SK-N-DZ (cell line): ENCODE measurements at places on chromosomes 16 and 17.

DNA sequence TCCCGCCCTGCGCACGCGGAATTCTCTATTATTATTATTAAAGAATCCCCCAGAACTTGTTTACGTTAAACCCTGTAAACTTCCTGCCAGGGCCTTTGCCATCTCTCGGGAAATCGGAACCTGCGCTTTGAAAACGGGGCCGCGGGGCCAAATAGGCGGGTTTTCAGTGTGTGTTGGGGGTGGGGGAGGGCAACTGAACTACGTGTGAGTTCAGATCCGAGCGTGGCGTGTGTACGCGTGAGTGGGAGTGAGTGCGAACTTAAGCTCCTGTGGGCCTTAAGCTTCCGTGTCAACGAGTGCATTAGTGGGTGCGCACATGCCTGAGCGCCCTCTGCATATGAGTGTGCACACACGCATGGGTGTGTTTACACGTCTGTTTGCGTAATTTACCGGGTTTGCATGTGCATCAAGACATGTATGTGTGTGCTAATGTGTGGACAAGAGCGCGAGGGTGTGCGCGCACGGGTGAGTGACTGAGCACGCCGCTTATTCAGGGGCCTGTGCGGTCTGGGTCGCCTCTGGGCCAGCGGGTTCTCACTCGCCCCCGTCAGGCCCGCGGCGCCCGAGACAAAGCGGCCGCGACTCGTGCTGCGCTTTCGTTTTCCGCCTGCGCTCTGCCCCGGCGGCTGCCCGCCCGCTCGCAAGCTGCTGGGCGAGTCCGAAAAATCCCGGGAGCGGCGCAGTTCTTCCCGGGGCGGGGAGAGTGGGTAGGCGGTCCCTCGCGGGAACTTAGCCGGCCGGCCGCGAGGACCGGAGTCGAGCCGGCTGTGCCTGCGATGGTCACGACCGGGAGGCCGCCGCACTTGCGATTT, 1.2 kb upstream of the FOXF1 start:
- no peak for DNase-seq

DNA sequence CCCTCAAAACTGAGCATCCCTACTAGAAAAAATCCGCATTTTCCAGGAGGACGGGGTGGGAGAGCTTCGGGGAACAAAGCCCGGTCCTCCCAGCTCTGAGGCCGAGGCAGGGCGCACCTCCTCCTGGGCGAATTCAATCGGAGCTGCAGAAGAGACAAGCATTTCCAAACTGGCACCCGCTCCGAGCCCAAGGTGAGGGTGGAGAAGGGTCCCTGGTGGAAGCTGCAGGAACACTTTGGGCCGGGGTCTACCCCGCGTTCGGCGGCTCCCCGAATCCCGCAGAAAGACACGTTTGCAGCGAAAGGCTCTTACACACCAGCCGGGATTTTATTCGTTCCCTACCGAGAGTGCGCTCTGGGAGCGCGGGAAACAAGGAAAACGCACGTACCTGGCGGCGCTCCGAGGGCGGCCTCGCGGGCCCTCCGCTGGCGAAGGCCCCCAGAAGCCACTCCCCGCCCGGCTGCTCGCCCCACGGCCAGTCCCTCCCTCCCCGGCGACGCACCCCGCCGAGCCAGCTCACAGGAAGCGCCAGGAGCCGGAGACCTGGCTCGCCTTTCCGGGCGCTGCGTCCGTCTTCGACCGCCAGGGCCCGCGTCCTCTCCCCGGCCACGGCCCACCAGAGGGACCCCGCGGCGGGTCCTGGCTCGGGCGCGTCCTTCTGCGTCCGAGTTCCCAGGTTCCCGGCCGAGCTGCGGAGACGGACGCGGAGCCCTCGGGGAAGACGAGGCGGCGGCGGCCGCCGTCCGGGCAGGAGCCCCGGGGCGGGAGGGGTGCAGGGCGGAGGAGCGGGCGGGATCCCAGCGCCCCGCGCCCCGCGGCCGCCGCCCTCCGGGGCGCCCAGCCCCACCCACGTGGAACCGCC, 49.8 kb upstream of the BAHCC1 start:
- DNase-seq: peak; percentile 80

DNA sequence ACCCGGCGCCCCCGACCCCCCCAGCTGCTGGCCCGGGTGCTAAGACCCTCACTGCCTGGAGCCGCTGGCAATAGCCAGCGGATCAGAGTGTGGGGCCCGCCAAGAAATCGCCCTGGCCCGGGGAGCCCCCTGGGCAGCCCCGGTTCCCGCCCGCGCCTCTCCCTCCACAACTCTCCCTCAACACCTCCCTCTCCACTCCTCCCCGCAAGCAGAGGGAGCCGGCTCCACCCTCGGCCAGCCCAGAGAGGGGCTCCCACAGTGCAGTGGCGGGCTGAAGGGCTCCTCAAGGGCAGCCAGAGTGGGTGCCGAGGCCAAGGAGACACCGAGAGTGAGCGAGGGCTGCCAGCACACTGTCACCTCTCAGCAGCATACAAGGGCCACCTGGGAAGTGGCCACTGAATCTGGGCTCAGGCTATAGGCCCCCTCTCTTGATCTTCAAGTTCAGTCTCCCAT, 385.5 kb downstream of the SEC14L1 start:
- no peak for DNase-seq

GRCh38 chr17:34613064-34614019, 34.0 kb downstream of the TMEM132E start:
- peak; percentile 49 for DNase-seq

DNA sequence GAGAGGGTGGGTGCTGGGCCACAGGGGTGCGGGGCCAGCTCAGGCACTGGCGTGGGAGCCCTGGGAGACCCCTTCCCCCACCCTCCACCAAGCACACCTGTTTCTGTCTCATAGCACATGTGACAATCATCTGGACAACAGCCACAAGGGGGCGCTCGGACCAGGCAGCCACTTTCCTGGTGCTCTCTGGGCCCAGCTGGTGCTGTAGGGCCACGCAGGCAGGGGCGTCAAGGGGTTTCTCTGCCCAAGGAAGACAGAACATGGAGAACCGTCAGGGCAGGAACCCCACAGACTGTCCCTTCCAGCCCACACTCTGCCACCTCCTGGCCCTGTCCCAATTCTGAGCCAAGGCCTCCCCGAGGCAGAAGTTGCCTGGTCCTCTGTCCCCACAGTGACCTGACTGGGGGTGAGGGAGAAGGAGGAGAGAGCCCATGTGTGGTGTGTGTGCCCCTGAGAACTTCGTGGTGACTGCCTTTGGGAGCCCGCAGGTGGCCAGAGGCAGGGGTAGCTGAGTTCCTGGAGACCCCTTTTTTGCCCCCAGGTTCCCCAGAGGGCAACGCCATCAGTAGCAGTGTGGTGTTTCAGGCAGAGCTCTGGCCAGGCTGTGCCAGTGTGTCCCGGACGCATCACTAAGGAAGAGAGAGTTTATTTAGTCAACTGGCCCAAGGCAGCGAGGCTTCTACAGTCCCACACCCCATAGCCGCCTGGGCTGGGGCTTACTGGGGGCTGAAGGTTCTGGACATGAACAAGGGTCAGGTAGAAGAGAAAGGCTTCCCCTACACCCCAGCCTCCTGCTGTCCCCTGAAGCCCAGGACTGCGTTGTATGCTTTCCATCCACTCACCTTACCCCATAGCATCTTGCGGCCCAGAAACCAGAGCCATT, 3.1 kb upstream of the SETD6 start:
- DNase-seq: peak; percentile 72

DNA sequence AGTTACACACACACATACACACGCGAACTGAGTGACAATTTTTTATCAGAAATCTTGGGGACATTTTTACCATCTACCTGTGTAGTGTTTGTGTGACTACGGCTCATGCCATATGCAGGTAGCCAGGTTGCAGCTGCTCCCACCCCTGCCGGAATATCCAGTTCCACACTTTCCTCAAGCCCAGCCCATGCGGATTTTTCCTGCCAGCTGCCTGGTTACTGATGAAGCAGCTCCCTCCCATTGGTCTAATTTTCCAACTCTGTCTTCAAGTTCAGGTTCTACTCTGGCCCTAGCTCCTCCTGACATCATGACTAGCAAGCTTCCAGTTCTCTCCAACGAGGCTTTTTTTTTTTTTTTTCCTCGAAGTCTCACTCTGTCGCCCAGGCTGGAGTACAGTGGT, 4.8 kb downstream of the GSG1L2 start:
- no peak for DNase-seq

GRCh38 chr17:39212195-39212810, 12.2 kb downstream of the RPL19 start:
- no peak for DNase-seq

DNA sequence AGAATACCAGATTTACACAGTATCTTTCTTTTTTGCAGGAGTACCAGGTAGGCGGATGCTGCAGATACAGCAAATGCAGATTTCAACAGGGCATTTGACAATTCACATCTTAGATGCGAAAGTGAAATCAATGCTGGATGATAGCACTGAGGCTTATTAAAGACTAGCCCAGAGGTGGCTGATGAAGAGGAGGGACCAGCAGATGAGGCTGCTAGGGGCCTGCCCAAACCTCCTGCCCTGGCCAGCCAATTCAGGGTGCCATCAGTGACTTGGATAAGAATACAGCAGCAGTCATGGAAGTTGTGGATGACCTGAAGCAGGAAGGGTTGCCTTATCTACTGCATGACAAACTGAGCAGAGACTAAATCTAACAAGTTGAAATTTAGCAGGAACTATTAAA, 1.5 kb upstream of the DYNC1LI2 start:
- DNase-seq: no peak

DNA sequence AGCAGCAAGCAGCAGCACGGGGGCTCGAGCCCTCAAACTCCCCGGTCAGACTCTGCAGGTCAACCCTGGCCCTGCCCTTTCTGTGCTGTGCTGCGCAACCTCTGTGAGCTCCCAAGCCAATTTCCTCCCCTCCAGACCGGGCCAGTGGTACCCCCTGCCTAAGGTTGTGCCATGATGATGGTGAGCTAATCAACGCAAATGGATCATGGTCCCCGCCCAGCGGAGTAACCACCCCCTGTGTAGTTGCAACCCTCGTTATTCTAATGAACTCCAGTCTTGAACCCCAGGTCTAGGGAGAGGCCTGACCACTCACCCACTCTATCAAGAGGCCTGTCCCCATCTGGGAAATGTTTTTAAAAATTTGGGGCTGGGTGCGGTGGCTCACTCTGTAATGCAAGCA, 201.8 kb upstream of the FOXF1 start:
- no peak for DNase-seq

- no peak for DNase-seq
These were observed 2.4 kb downstream of the ZNF598 start for GRCh38 chr16:2007081-2007836.

- no peak for DNase-seq
These were observed 54.1 kb upstream of the NFAT5 start for GRCh38 chr16:69511651-69512050.

GRCh38 chr16:19367335-19367734, 50.3 kb upstream of the TMC5 start:
- no peak for DNase-seq

GRCh38 chr17:68170246-68170645, 77.6 kb upstream of the AMZ2 start:
- DNase-seq: no peak

DNA sequence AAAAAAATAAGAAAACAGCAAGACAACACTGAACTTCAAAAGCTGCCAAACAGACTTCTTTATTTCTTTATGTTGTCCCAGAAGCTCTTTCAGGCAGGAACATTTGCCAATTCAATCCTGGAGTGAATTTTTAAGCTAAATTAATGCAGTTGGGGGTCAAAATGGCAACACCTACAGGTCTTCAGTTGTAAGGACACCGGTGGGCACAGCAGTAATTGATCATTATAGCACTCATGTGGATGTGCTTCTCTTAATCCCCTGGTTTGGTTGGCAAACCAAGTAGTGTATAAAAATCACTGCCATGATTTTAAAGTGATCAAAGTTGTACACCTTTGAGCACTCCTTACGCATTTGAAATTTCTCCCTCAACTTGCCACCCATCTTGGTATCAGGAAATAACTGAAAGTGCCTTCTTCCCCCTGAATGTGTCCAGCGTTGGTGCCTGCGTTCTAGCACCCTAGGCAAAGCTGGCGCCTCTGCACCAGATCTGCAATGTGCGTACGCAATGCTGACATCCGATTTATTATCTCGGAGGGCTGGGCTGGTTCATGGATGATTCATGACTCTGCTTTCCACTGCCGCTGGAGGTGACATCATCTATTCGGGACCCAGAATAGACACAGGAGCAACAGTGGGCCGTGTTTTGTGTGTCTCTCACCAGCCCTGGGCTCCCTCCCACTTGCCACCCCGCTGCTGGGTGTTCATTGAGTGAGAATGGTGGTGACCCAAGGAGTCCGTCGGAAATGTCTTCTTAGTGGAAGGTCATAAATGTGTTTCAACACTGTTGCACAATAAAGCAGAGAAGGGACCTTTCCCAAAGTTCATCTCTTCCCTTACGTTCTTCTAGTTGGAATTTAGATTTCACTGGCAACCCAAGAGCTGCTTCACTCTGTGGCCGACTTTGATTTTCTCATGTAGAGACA, 203.4 kb downstream of the CCDC182 start:
- DNase-seq: no peak

GRCh38 chr16:10664720-10665126, 30.0 kb downstream of the TEKT5 start:
- no peak for DNase-seq

DNA sequence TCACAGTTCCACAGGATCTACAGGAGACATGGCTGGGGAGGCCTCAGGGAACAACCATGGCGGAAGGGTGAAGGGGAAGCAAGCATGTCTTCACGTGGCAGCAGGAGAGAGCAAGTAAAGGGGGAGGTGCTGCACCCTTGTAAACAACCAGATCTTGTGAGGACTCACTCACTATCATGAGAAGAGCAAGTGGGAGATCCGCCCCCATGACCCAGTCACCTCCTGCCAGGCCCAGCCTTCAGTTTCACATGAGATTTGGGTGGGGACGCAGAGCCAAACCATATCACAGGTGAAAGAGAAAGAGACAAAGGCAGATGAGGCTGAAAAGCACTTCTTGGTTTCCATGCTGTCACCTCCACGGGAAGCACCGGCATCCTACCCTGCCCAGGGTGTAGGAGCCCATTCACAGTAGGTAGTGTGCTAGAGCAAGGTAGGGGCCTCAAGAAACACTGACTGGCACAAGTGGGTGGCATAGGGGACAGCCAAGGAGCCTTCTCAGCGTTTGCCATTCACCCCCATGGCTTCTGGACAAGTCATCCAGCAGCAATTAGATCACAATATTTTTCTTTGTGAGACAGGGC, 6.6 kb downstream of the NARF start:
- DNase-seq: no peak

GRCh38 chr17:74239172-74239571, 25.8 kb downstream of the TTYH2 start:
- DNase-seq: no peak

- no peak for DNase-seq
These were observed 6.2 kb upstream of the CRYBA1 start for GRCh38 chr17:29240477-29240876.

DNA sequence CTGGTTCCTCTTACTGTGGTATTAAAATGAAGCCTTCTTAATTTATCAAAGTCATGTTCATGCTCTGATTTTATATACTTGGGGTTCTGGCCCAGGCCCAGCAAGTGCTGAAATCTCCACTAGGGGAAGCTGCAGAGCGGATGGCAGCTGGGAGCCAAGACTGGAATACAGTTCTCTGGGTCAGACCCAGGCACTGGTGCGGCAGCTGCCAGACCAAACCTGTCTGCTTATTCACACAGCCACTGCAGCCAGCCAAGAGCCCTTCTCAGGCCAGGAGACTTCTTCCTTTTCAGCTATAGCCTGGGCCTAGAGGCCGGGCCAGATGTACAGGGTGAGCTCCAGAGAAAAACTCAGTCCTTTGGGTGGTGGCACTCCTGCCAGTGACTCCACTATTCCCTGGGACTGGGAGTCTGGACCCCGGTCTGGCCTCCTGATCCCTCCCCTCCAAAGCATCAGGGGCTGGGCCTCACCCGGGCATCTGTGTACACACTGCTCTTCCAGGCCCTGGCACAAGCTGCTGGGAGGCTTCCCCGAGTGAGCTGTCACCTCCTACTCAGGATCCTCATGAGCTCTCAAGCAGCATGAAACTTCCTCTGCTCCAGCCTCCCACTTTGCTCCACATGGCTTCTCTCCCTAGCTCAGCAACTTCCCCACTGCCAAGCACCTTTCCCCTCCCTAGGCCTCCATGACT, 24.4 kb downstream of the ATP6V0D1 start:
- DNase-seq: no peak
